ENCODE measurements at places on chromosomes 5 and 9.

- no peak for DNase-seq
Measured at GRCh38 chr9:6870650-6871477, 113.1 kb downstream of the KDM4C start.

DNA sequence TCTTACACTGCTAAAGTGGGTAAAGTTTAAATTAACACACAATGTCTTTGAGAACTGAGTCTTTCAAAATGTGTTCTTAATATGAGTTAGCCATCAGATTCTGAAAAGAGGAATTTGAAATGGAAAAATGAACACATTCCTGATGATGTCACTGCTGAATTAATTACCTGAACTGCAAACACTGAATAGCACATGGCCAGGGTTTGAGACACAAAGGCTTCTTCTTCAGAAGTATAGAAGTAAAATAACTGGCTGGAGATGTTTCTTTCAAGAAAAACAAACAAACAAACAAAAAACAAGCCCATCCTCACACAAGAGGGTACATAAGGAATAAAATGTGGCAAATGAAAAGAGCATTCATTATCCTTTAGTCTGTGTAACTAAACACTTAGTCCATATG is 7.1 kb downstream of the GLIS3 start:
- DNase-seq: no peak

GRCh38 chr5:983238-983524 is 25.4 kb upstream of the NKD2 start:
- no peak for DNase-seq

DNA sequence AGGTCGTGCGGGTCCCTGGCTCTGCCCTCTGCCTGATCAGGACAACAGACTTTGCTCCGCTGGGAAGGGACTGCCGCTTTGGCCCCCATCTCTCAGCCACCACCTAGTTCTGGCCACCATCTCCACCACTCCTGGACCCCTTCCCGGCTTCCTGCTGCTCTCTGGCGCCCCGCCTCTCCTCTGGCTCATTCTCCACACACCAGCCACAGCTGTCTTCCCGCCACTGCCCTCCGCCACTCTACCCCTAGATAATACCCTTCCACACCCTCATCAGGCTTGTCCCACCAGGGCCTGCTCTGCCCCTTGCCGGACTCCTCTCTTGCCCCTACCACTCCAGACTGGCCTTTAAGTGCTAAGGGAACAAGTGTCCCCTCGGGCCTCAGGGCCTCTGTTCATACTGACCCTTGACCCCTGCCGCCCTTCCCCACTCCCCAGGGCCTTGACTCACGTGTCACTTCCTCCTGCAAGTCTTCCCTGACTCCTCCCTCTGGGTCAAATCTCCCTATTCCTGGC is 3.0 kb upstream of the CDX1 start:
- no peak for DNase-seq

GRCh38 chr5:10374046-10375022 is 20.8 kb downstream of the MARCHF6 start:
- DNase-seq: no peak

- DNase-seq: no peak
Measured at GRCh38 chr5:142800776-142801494, 30.8 kb downstream of the ARHGAP26 start.

Data from NCI-H226 (cell line).